ENCODE measurements at places on chromosomes 4 and X.

- DNase-seq, result no peak
Observed at GRCh38 chrX:75303795-75304194, 29.9 kb downstream of the UPRT start.

DNA sequence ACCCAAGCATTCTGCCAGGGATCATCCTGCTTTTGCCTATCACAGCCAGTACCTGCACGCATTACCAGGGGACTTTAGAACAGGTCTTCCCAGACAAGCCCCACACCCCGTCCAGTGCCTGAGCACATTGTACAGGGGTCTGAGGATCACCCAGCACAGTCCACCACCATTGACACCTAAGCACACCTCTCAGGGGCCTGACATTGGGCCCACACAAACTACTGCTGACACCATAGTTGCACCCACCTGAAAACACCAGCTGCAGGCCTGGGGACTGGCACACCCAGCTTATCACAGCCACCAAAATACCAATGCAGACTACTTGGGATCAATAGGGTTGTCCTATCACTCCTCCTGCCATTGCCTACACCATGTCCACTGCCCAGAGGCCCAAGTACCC is 14.7 kb upstream of the NAA11 start:
- DNase-seq, result no peak

DNA sequence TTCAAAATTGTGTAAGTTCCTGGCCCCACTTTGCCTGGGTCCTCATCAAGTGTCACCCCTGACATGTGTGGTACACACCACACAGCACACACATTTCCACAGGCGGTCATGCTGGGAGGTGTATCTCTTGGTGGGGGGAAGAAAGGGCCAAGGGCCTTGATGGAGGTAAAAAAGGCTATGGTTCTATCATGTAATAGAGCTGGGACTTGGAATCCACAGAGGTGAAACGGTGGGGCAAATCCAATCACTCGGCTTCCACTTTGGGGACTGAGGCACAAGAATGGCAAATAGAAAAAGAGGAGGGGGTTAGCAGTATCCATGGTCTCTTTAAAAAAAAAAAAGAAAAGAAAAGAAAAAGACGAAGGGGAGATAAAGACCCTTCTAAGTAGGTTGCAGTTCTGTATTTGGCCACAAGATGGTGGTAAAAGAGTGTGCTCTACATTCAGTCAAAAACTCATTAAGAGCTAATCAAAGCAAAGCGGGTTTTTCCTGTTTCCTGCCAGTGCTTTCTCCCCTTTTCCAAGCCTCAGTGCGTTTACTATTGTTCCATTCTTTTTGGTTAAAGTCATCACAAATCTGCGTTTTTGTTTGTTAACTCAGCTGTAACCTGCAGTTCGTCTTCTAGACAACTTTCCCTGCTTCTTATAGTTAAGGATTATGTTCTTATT is 37.0 kb upstream of the ATP6AP2 start:
- no peak for DNase-seq

- DNase-seq, result no peak
Observed at GRCh38 chr4:153798901-153799693, 10.2 kb upstream of the SFRP2 start.

GRCh38 chr4:15961781-15962510 is 1.0 kb downstream of the FGFBP2 start:
- no peak for DNase-seq

DNA sequence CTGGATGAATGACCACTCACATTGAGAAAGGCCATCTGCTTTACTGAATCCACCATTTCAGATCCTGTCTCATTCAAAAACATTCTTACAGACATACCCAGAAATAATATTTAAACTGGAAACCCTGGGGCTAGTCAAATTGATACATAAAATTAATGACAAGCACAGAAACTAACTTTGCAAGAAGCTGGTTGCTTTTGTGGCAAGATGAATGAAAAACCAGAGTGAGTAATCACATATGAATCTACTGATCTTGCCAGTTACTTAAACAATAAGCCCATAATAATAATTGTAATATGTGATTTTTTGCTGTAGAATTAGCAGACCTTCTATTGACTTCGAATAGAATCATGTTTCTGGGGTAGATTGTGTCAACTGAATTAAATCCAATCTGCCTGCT is 235.1 kb downstream of the PPARGC1A start:
- DNase-seq, result no peak

GRCh38 chrX:138711399-138712347 is at the start of gene FGF13:
Gene FGF13, minus strand, starts transcription at chrX:138711717. Its CDS starts 714 bp downstream, at chrX:138711003.
- DNase-seq, result peak; percentile 68

DNA sequence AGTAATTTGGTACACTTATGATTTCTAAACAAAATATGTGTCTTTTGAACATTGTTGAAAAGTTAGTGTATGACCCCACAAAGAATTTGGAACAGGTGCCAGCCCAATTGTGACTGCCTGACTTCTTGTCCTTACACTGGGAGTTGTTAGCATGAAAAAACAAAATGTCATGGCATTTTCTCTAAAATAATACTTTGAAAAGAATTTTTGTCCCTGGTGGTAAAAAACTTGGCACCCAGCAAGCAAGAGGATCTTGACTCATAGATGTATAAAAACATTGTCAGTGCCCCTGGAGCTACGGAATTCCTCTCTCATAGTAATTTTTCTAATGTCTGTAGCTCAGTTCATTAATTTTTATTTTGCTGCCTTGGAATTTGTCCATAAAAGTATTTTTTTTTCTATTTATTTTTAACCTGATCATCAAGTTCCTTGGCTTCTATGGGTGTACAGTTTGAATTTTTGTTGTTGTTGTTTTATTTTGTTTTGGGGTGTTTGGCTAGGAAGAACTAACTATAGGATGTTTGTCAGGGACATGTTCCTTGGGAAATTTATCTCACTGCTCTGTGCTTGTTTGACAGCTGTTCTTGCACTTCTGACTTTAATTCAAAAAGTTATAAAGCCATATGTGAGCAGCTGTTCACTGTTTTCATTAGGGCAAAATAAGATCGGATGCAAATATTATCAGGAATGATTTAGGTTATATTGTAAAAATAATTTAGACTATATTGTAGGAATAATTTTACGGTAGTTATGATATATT is 95.4 kb upstream of the NUDT6 start:
- DNase-seq, result no peak

- DNase-seq, result no peak
Observed at GRCh38 chrX:97308171-97308570, 424.5 kb downstream of the RPA4 start.

DNA sequence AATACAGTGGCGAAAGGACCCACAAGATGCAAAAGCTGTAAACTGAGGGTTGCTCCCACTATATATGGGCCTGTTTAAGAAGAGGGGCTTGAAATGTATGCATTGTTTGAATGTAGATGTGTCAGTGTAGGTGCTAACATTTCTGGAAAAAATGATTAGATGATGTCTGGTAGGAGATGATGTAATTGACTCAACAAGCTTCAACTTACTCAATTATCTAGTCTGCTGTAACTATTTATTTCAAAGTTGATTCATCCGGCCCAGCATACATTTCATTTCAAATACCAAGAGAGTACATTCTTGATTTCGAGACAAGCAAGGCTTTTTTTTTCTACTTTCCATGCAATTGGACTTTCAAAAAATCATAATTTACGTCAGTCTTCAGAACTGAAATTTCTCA is 9.3 kb upstream of the ENAM start:
- no peak for DNase-seq

DNA sequence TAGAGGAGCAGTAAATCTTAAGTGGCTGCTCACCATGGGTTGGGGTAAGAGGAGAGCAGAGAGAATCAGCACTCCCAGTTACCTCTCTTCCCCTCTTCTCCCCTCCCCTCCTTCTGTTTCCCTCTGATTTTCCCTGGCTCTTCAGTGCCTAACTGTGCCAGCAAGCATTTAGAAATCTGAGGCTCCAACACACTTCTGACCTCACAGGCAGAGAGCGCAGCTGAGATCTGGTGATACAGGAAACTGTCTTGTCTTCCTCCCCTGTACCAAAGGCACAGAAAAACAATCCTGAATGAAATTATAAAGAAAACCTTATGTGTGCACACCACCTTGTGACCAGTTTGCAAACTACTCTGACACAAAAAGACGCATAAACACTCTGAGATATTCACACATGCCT is 82.4 kb upstream of the SMIM10 start:
- DNase-seq, result no peak

- DNase-seq, result no peak
Observed at GRCh38 chr4:188821500-188821899, 682.3 kb downstream of the TRIML1 start.

- DNase-seq, result no peak
Observed at GRCh38 chr4:69830560-69831269, 29.2 kb downstream of the SULT1E1 start.

DNA sequence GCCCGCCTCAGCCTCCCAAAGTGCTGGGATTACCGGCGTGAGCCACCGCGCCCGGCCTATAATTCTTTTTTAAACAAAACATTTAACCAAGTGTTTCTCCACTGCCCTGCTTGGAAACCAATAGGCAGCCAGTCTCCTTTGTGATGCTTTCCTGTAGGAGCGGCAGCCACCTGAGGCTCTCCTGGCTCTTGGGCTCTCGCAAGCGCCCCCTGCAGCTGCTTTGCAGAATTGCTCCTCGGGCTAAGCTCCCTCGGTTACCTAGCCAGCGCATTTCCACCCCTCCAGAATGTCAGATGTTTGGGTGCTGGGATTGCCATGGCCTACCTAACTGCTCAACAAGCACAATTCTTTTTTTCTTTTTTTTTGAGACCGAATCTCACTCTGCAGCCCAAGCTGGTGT is 7.7 kb downstream of the S100P start:
- no peak for DNase-seq

GRCh38 chr4:154004016-154004415 is 215.1 kb upstream of the SFRP2 start:
- DNase-seq, result no peak

DNA sequence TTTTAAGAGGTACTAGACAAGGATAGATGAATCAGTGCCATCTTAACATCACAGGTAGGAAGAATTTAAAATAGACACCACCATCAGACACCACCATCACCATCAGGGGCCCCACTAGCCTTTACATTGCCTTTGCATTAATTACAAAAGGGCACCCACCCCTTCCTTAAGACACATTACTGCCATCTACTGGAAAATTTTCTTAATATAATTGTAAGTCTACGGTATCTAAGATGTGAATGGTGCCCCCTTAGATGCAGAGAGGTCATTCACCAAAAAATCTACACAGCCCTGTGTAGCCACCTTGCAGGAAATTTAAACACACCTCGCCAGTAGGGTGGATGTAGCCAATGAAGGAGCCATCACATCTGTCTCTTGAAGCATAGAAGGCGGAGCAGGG is 184.1 kb downstream of the MID1IP1 start:
- DNase-seq, result no peak

DNA sequence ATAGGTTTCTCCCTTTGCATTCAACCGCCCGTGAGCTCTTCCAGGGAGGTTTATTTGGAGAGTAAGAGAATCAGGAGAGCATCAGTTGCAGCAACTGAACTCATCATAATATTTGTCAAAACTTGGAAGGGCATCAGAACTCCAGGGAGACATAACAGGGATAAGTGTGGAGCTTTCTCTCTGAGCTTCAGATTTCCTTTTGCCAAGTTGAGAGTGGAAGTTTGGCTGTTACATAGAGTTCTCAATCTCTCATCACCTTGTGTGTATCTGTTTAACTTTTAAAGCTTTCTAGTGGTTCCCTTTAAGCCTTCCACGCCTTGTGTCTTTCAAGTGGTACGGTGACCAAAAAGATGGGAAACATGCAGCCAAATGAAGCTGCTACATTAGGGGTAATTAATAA is 18.8 kb downstream of the BMP3 start:
- DNase-seq, result no peak

- DNase-seq, result no peak
Observed at GRCh38 chr4:98544818-98545414, 113.5 kb downstream of the TSPAN5 start.

- no peak for DNase-seq
Observed at GRCh38 chrX:120464411-120464810, 4.7 kb downstream of the LAMP2 start.

DNA sequence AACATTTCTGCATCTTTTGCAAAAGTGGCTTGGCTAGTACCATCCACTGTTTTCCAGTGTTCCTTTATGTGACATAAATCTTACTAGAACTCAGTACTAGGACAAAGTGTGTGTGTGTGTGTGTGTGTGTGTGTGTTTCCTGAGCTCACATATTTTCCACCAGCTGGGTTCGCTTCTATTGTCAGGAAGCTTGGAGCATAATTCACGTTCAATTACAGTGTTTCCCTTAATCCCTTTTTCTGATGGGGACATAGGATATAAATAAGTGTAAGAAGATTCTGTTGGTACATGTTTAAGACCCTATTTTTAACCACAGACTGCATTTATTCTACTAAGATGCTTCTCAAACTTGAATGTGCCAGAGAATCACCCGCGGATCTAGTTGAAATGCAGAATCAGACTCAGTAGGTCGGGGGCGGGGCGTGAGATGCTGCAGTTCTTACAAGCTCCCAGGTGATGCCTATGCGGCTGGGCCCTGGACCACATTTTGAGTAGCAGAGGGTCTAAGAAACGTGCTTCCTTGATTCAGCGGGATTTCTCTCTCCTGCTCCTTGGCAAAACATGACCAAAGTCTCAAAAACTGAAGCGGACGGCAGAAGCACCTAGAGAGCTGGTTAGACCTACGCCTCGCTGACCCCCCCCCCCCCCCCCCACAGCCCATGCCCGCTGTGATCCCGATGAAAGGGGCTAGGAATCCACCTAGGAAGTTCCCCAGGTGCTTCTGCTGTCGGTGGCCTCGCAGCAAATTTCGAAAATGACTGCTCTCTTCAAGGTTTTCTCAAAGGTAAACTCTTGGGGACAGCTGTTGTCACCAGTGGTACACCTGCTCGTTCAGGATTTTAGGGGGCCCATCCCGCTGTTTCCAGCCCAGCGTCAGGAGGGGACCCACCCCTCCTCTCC is 797 bp downstream of the CD99L2 start:
- DNase-seq, result no peak

- DNase-seq, result no peak
Observed at GRCh38 chrX:130623518-130623917, 221.7 kb downstream of the RBMX2 start.

GRCh38 chr4:174273930-174274329 is 9.5 kb downstream of the FBXO8 start:
- DNase-seq, result no peak

GRCh38 chr4:101128473-101128872 is 218.9 kb downstream of the PPP3CA start:
- no peak for DNase-seq

DNA sequence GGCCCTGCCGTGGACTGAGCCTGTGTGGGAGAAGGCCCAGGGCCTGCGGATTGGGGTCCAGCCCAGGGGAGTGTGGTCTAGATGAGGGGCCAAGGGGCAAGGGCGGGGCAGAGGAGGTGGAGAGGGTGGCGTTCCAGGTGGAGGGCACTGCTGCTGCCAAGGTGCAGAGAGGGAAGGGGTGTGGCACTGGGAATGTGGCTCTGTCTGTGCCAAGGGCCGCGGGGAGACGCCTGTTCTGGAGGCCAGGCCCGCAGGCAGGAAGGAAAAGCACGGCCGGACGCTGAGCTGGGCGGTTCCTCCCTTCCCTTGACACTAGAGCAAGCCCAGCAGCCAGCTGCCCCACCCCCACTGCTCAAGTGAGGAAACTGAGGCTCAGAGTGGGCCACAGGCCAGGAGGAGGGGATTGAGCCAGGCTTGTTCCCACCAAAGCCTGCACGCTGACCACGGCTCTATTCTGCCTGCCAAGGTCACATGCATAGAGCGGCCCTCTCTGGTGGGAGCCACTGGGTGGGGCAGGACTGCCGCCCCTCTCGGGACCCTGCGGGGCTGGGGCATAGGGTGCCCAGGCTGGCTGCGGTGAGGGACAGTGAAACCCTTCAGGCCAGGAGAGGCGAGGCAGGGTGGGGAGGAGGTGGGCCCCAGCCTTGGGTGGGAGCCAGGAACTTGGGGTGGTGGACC is 13.0 kb downstream of the SH3BP2 start:
- no peak for DNase-seq

- no peak for DNase-seq
Observed at GRCh38 chrX:139823806-139824205, 109.0 kb downstream of the ATP11C start.

GRCh38 chr4:143234153-143234552 is 49.4 kb downstream of the USP38 start:
- DNase-seq, result no peak

Measured in sigmoid colon (tissue), 7 donors.